ENCODE measurements at places on chromosomes 12 and 14.
A peak's percentile ranks its signal among the peaks of the same experiment; 100 is the strongest.

- DNase-seq: no peak
Observed at GRCh38 chr12:38350342-38351174, 34.0 kb downstream of the ALG10B start.

DNA sequence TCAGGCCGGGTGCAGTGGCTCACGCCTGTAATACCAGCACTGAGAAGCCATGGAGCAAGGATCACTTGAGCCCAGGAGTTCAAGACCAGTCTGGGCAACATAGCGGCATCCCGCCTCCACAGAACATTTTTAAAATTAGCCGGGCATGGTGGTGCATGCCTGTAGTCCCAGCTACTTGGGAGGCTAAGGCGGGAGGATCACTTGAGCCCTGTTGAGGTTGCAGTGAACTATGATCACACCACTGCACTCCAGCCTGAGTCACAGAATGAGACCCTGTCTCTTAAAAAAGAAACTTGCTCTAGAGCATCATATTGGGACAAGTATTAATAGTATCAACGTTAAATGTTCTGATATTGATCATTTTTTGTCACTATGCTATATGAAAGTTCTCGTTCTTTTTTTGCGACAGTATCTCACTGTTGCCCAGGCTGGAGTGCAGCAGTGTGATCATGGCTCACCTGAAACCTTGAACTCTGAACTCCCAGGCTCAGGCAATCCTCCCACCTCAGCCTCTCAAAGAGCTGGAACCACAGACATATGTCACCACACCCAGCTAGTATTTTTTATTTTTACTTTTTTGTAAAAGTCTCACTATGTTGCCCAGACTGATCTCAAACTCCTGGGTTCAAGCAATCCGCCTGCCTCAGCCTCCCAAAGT is 47.7 kb downstream of the CCDC85C start:
- no peak for DNase-seq

- DNase-seq: peak; percentile 17
Observed at GRCh38 chr14:89826596-89826995, 127.9 kb downstream of the EFCAB11 start.

GRCh38 chr12:28457785-28458184 is 267.5 kb downstream of the CCDC91 start:
- no peak for DNase-seq

DNA sequence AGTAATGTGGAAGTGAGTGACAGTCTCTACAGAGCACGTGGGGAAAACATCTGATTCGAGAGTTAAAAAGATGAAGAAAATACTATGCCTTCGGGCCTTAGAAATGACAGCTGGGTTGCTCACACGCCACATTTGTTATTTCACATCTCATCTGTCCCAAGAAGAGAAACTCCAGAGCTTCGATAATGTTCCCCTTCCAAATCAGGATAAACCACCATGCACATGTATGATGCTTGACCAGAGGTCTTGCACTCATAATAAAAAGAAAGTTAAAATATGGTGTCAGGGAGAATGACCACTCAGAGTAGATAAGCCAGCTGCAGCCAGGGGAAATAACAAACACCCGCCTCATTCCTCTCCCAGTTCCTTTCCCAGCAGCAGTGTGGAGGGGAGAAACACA is 34.6 kb downstream of the NIN start:
- DNase-seq: no peak

DNA sequence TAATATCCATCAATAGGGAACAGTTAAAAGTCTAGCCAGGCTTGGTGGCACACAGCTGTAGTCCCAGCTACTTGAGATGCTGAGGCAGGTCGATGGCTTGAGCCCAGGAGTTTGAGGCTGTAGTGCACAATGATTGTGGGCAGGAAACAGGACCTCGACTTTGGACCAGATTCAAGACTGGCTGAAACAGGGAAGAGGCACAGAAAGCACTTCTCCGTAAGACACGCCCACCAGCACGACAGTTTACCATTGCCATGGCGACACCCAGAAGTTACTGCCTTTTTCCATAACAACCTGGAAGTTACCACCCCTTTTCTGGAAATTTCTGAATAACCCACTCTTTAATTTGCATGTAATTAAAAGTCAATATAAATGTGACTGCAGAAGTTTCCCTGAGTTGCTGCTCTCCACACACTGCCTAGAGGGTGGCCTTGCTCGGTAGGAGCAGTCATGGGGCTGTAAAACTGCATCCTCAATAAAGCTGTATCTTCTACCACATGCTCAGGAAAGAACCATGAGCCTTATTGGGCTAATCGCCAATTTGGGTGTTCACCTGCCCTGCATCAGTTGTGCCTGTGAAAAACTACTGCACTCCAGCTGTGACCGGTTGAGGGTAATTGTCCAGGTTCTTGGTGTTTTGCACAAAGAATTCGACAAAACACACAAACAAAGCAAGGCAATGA is 4.6 kb upstream of the LRRC23 start:
- DNase-seq: no peak

DNA sequence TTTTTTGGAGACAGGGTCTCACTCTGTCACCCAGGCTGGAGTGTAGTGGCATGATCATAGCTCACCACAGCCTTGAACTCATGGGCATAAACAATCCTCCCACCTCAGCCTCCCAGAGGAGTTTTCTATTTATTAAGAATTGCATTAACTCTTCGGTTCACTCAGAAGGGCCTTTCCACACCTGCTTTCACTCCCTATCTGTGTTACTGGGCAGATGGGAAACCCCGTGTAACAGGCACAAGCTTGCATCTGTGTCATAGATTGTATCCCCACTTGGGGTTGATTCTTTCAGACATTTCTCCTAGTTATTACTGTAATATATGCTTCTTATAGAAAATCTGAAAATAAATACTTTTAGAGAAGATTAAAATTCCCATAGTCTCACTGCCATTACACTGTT is 38.7 kb downstream of the STX2 start:
- no peak for DNase-seq

DNA sequence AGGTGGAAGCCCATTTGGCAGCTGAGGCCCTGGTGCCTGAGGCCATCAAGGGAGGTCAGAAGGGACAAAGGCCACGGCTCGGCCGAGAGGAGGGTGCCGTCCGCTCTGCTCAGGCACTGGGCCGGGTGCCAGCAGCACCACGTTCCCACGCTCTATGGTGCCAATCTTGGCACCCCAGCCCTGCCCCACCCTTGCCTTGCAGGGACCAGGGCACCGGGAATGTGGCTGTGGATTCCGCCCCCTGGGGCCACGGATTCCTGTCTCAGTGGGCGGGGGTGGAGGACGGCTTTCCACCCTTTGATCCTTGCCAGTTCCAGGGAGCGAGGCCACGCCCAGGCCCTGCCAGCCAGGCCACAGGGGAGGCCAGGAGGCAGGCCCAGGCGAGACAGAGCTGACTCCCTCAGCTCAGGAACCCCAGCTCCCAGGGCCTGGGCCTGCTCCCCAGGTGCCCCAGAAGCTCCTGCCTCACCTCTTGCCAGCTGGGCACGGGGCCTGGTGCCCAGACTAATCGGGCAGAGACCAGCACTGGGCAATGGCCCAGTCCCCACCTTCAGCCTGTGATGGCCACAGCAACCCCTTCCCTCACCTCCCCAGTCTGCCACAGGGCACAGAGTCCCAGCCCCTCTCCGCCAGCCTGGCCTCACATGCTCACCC is 26.4 kb upstream of the GPR132 start:
- peak; percentile 30 for DNase-seq

DNA sequence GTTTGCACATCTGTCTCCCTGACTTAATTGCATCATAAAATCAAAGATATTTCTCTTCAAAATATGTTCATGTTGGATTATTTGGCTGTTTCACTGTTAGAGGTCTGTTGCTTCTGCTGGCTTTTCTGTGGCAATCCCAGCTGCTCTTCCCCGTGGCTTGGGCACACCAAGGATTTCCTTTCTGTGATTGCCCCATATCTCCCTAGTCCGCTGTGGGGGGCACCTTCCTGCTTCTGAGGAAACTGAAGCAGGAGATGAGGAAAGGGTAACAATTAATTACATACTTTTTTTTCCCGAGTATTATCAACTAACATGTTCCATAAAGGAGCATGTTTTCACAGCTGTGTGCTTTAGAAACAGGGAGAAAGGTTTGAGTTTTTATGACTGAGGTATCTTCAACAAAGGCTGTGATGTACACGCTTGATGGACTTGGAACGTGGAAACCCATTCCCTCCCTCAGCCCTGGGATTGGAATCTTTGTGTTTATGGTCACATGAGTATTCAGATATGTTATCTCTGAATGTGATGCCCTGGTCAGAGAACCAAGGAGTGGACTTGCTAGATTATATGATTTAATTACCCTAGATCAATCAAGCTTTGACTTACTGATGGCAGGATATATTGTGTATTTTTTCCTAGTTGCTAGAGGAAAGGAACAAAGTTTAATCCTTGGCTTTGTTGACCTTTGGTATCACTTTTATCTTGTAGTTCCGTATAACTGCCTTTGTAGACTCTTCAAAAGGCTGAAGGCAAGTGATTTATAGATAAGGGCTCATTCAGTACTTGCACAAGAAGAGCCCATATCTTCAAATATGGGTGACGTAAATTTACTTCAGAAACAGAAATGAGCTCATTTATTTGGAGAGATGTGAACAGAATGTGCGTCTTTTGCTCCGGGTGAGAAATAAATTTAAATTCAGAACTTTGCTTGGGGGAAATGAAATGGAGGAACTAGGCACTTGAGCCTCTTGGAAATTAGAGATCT is 46.7 kb downstream of the BORCS5 start:
- DNase-seq: no peak

DNA sequence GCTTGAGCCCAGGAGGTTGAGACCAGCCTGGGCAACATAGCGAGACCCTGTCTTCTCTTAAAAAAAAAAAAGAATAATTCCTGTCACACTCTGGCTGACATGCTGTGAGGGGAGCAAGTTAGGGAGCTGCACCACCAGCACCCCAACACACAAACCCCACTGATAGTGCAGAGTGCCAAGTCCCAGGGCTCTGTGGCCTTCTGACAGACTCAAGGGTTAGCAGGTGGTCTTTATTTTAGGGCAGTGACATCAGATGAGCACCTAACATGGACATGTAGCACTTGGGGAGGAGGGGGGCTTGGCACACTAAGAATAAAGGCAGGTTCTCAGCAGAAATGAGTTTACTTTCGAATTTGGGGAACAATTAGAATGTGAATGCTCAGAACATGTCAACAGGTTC is 6.8 kb downstream of the USP5 start:
- no peak for DNase-seq

DNA sequence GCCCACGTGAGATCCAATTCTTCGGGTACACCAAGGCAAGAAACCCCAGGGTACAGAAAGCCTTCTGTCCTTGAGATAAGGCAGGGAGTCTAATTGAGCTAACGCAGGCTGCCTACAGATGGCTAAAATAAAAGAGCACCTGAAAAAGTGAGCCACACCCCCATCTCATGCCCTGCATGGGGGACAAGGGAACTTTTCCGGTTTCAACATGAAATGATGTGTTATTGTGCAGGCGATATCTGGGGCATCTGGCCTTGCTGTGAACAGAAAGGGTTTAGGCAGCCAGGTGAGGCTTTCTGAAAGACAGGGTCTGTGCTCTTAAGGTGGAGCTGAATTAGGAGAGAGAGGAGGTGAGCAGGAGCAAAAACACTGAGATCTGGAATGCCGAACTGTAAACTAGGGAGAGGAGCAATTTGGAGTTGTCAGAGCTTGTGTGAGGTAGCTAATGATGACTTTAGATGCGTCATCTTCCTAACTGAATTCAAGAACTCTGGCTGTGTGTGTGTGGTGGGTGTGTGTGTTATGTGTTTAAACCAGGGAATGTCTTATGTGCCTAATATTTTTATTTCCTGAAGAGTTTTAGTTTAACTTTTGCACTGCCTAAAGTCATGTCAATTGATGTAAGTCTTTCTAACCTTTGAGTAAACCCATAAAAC is 20.1 kb upstream of the LDHB start:
- peak; percentile 27 for DNase-seq

GRCh38 chr12:3207175-3207574 is 130.0 kb downstream of the TSPAN9 start:
- no peak for DNase-seq

GRCh38 chr12:54207539-54208294 is 18.9 kb upstream of the SMUG1 start:
- peak; percentile 23 for DNase-seq

GRCh38 chr14:88682495-88683114 is 110.1 kb downstream of the EML5 start:
- no peak for DNase-seq

- DNase-seq: no peak
Observed at GRCh38 chr12:23964812-23965211, 15.3 kb upstream of the SOX5 start.

- DNase-seq: no peak
Observed at GRCh38 chr14:59570122-59570521, 6.5 kb downstream of the CCDC175 start.

DNA sequence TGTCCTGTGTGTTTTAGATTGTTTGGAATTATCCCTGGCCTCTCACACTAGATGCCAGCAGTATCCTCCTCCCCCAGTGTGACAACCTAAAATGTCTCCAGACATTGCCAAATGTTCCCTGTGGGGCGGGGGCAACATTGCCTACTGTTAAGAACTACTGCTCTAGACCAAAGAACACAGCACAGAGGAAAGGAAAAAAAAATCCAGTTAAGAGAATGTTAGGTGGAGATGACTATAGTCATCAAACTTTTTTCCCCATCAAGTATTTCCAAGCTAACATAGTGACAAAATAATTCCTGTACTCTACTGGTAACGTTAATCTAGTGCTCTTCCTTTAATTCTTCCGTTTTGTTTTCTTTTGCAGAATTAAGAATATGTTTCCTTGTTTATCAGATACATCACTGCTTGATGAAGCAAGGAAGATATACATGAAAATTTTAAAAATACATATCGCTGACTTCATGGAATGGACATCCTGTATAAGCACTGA is 3.5 kb downstream of the CDKN1B start:
- DNase-seq: no peak

DNA sequence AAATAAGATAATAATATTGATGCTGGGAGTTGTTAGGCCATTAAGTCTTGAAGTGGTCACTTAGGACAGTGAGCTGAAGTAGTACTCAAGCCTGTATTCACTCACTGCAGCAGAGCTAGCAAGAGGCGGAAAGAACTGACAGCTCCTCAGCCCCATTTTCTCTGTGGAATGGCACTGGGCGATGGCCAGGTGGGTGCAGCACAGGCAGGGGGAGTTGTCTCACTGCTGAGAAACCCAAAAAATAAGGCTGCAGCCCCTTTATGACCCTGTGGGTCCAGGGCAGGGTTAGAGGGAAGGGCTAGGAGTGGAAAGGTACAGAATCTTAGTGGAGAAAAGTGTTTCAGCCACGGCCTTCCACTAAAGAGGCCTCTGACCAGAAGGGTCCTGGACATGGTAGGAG is 35.5 kb downstream of the PDZRN4 start:
- no peak for DNase-seq

Measured in HFFc6 (cell line).